ENCODE measurements at places on chromosomes 6 and 20. TPM values are rescaled to one million over a fixed set of nuclear protein-coding genes. Genes with fewer than 3 reads are reported as not detected.

MEP1A gene
- not detected for total RNA-seq

GTF3C6 gene
- 34.9 TPM for total RNA-seq

CCDC170 gene
- 0.46 TPM for total RNA-seq

DEFB113 gene
- not detected for total RNA-seq

RPP21 gene
- 17.9 TPM for total RNA-seq

CLIC5 gene
- total RNA-seq, result under 0.01 TPM

TRIM39 gene
- total RNA-seq, result 12.2 TPM

ABT1 gene
- 11.4 TPM for total RNA-seq

ATP6V1G2 gene
- 4.3 TPM for total RNA-seq

TSPO2 gene
- not detected for total RNA-seq

PTCRA gene
- not detected for total RNA-seq

EYA4 gene
- 0.65 TPM for total RNA-seq

BCAS1 gene
- not detected for total RNA-seq

TXLNB gene
- total RNA-seq, result 0.03 TPM
